B cell (primary cell): ENCODE measurements at places on chromosomes 16 and 17. TPM values are rescaled to one million over a fixed set of nuclear protein-coding genes. Genes with fewer than 3 reads are reported as not detected.

DNA sequence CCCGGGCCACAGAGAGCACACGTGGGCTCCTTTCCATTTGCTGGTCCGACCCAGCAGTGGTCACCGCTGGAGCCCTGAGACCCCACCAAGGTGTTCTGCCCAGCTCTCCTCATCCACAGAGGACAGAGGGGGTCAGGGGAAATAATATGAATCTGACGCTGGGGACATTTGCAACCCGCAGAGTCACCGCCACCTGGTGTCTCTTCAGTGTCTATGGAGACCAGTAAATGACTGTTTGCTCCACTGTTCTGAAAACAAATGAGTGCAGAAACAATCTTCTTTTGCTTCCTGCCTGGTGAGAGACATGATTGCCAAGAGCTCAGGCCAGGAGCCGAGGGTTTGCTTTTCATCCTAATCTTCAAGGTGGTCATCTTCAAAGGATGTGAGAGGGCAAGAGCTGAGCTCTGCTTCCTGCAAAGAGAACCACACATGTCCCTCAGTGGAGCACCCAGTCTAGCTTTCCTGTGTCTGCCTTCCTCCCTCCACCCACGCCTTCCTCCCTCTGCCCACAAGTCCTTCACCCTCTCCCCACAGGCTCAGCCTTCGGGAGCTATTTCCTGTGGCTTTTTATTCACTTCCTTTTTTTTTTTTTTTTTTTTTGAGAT, 14.7 kb upstream of the KLHDC4 start:
- DNase-seq = peak; percentile 71

The MEIOC gene
- 0.10 TPM in 1 of 2 replicates, not detected in the other for polyA plus RNA-seq

DNA sequence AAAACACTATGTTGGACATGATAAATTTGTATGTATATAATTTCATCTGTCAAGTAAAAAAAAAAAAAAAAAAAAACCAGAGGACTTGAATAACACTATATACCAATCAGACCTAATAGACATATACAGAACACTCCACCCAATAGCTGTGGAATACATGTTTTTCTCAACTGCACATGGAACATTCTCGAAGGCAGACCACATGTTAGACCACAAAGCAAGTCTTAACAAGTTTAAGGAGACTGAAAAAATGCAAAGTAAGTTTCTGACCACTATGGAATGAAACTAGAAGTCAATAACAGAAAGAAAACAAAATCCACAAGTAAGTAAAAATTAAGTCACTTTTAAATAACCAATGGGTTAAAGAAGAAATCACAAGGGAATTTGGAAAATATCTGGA, 8.4 kb upstream of the CNTNAP4 start:
- no peak for DNase-seq

GRCh38 chr17:60750640-60751039, 73.0 kb downstream of the BCAS3 start:
- no peak for DNase-seq

DNA sequence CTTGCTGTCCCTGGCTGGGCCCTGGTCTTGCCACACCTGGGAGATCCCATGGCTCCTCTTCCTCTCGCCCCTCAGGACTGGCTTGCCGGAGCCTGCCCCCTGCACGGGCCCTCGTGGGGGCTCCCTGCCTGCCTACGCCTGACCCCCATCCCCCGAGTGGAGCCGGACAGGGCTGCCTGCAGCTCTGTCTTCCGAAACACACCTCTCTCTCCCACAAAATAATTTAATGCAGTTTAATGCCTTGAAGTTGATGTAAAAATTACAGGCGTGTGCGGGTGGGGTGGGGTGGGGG, 22.4 kb upstream of the SLC38A10 start:
- no peak for DNase-seq

DNA sequence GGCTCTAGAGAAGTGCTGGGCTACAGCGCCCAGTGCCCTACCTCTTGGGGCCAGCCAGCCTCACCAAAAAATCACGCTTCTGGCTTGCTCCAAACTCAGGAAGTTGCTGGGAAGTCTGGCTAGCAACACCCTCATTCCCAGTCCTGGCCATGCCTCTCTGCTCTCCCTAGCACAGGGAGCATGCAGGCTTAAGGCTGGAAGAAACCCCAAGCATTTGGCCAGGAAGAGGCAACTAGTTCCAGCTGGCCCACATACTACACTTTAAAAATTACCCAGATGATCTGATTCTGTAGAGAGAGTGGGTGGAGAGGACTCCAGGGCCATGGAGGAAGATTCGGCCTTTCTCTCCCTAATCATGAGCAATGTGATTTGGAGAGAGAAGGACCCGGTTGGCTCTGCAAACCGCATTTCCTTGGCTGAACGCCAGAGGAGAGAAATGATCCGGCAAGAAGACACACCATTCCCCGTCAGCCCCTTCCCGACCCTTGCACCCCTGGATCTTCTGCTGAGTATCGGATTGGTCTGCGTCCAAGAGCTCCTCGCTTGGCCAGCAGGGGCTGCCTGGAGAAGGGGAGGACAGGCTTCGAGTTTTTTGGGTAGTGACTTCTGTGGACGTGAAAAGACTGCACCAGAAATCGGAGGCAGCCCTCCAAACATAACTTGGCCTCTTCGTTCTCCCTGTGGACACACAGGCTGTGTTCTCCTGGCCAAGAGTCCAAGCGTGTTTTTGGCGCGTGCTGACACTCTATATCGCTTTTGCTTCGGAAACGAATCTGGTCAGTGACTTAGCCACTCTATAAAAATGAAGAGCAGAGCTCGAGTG, 406.3 kb downstream of the WWOX start:
- DNase-seq = no peak

The STH gene
- not detected in 2 replicates for polyA plus RNA-seq

The RFFL gene
- polyA plus RNA-seq = 12.8 and 13.6 TPM in 2 replicates

The TP53TG3 gene
- polyA plus RNA-seq = not detected in 2 replicates

- no peak for DNase-seq
Measured at GRCh38 chr17:2814049-2814448, 17.8 kb downstream of the RAP1GAP2 start.

DNA sequence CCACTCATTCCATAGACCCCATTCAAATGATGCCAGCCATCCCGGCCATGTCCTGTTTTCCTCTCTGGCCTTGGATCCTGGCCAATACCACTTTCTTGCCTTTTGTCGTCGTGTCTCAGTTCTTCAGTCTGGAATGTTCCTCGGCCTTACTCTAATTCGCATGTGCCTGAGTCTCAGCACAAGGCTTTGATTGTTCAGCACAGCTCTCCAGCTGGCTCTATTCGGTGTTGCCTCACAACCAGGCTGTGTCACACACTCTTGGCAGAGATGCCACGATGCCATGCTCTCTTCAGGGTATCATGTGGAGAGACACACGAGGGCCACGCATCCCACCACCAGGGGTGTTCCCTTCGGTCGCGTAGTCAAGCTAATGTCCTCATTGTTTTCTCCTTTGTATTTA, 1.8 kb upstream of the VPS4A start:
- no peak for DNase-seq

The KRTAP3-2 gene
- not detected in 2 replicates for polyA plus RNA-seq

DNA sequence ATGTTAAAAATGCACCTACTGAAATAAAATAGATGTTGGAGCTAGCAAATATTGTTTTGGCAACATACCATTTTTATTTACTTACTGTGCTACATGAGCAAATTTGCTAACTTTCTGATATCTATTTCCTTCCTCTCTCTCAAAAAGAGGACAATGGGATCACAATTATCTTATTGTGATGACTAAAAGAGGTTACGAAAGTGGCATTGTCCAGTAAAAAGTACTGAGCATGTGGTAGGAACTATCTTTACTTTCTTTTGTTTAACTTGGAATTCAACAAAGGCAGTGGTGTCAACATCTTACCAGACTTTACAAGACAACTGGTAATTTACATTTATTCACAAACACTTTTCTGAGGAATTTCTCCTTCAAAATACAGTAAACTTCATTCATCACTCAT, 1542.6 kb upstream of the CDH8 start:
- DNase-seq = no peak

DNA sequence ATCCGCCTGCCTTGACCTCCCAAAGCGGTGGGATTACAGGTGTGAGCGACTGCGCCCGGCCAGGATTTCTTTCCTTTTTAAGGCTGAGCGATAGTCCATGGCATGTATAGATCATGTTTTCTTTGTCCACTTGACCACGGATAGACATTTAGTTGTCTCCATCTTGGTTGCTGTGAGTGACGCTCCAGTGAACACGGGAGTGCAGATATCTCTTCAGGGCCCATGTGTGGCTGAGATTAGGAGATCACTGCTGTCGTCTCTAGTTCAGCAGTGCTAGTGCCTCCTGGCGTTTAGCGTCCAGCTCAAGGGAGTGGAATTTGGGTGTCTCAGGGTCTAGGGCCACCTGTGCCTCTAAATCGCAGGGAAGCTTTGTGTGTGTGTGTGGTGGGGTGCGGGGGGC, 41.5 kb downstream of the ABCC1 start:
- no peak for DNase-seq

DNA sequence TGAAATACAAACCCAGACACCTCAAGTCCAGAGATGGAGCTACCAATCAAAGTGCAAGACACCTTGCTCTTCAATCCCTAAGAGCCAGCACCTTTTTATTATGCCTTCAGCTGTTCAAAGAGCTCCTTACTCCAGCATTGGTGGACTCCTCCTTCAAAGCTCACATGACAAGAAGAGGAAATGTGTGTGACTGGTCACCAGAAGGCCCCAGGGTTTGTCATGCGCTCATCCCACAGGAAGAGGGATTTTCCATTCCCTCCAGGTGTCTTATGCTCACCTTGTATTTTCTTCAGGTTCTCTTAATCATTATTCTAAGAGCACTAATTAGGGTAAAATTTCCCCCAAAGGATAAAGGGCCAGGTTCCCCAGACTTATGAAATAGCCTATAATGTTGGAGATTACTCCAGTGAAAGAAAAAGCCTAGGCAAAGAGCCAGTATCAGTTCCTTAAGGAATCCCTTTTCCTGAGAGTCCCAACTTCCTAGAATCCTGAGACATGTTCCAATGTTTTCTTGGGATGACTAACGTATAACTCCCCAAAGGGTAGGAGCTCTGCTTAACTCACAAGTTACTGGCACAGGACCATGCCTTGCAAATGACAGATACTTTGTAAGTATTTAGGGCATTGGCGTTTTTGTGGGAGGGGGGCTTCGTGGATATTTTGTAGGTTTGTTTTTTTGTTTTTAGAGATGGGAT, 56.9 kb upstream of the SOX9 start:
- DNase-seq = no peak
